ENCODE measurements at places on chromosomes 13 and 19.

- DNase-seq, result no peak
Observed at GRCh38 chr19:58009301-58009665, 6.7 kb upstream of the ZNF606 start.

DNA sequence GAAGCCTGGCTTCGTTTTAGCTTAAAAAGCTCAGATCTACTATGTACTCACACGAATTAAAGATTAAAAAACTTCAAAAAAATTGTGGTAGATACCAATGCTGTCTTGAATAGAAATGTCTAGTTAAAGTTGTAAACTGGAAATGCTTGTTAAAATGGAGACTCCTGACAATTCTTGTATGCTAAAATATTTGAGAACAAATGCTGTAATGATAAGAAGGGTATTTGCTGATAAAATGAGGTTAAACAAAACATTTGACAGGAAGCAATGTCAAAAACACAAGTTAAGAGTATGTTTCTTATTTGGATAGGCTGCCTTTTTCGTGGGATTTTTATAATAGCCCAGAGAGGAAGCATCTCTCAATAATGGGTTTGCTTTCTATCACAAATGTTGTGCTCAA lies 48.0 kb upstream of the POSTN start:
- no peak for DNase-seq

GRCh38 chr19:4374498-4375163 lies 25.7 kb downstream of the SH3GL1 start:
- DNase-seq, result peak; percentile 95

- no peak for DNase-seq
Observed at GRCh38 chr13:47865883-47866282, 135.2 kb downstream of the SUCLA2 start.

- DNase-seq, result peak; percentile 80
Observed at GRCh38 chr19:38233740-38234251, 9.8 kb upstream of the DPF1 start.

GRCh38 chr13:57704031-57704430 lies 72.5 kb downstream of the PCDH17 start:
- DNase-seq, result no peak

DNA sequence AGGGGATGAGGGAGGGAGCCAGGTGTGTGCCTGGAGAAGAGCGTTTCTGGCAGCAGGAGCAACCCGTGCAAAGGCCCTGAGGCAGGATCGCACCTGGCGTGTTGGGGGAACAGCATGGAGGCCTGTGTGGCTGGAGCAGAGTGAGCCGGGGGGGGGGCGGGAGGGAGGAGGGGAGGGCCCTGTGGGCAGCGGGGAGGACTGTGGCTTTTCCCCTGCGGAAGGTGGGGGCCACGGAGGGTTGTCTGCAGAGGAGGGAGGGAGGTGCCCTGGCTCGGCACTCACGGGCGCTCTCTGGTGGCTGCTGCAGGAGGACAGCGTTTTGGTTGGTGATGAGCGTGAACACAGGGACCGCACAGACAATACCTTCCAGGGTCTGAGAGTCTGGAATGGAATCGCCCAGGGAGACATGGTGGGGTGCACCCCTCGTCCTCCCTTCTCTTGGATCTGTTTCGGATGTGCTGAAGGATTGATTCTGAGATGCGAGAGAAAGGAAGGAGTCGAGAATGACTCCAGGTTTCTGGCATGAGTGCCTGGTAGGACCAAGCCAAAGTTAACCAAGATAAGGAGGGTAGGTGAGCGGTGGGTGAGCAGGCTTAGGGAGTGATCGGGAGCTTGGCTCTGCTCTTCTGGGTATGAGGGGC lies 6.5 kb downstream of the RAB11B start:
- peak; percentile 72 for DNase-seq
